ENCODE measurements at places on chromosomes 5 and 9.

DNA sequence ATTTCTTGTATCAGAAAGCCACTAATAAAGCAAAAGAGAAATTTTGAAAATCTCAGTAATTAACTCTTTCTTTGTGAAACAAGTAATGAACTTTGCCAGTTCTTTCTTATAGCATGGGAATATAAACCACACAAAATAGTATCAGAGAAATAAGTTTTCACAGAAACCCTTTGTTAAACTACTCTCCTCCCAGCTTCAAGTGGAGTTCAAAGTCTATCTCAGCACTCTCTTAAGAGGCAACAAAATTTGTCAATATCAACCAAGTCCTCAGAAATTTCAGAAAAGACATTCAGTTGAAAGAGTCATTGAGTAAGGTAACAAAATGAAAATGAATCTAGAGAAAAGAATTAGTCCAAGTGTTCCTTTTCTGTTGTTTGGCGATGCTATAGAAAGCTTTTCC, 89.3 kb downstream of the NTRK2 start:
- DNase-seq: no peak

GRCh38 chr9:25724424-25724823, 46.2 kb upstream of the TUSC1 start:
- no peak for DNase-seq

DNA sequence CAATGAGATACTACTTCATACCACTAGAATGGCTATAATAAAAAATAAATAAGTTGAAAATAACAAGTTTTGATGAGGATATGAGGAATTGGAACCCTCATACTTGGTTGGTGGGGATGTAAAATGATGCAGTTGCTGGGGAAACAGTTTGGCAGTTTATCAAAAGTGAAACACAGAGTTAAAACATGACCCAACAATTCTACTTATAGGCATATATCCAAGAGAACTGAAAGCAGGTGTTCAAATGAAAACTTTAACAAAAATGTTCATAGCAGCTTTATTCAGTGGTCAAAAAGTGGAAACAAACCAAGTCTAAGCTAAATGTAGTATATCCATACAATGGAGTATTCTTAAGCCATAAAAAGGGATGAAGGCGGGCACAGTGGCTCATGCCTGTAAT, 13.1 kb upstream of the LHFPL2 start:
- no peak for DNase-seq

GRCh38 chr5:145996135-145996534, 59.8 kb downstream of the SH3RF2 start:
- DNase-seq: peak; percentile 33

DNA sequence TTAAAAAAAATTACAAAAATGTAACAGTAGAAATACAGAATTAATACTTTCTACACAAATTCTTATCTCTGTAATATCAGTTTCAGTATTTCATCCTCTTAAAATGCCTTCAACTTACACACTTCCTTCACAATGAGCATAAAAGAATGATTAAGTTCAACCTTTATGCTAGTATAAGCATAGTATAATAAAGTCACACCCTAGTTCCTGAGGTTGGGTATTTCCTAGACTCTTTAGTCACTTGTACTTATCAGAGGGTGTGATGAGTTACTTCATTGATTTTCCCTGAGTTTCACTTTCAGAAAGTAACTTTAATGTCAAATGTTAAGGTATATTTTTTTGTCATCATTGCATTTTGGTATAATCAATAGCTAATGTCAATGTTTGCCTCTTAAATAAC, 302.4 kb downstream of the PDE4D start:
- DNase-seq: peak; percentile 49

DNA sequence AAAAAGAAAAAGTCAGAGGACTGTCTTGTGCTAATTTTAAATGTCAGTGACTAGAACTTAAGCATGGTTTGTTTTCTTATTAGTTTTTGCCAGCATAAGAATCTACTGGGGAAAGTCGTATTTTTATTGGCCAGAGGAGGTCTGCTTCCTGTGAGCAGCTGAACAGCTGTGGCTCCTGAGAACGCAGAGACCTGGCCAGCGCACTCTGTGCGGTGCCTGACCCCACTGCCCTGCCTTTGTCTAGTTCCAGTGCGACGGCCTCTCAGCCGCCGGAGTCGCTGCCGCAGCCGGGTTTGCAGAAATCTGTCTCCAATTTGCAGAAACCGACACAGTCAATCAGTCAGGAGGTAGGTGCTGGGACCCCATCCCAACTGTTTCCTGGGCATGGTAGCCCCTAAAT, 42.5 kb downstream of the PRRC2B start:
- DNase-seq: no peak

DNA sequence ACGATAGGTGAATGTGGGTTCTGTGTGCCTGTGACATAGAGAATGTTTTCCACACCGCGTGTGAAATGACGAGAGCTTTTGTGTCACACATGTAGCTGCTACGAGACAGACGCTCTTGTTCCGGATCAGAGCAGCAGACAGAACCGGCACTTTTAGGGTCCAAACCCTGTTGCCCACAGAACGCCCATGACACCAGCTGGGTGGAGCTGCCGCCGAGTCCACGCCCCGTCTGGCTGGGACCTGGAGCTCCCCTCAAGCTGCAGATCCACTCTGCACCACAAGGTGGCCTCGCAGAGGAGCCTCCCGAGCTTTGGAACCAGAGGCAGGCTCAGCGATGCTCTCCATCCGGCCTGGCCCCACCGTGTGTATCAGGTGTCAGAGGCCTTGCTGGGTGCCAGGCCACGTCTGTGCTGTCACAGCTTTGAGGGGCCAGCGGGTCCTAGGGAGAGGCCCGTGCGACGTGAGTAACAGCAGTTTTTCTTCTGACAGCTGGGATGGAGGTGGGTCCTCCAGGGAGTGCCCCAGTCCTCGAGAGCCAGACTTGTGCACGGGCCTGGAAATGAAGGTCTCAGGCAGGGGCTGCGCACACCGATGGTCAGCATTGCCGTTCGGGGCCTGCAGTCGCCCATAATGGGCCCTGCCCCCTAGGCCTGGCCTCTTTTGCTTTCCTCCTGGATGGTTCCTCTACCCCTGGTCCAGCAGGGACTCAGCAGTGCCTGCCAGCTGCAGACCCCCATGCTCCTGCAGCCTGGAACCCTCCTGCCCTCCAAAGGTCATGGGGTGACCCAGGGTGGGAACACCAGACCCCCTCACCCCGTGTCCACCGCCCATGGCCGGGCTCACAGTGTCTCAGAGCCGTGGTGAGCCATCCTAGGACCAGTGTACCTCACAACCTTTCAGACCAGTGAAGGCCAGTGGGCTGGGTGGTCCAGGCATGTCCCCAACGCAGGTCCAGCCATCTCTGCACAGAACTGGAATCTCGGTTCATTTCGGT, 2.5 kb upstream of the LRRC14B start:
- peak; percentile 91 for DNase-seq

DNA sequence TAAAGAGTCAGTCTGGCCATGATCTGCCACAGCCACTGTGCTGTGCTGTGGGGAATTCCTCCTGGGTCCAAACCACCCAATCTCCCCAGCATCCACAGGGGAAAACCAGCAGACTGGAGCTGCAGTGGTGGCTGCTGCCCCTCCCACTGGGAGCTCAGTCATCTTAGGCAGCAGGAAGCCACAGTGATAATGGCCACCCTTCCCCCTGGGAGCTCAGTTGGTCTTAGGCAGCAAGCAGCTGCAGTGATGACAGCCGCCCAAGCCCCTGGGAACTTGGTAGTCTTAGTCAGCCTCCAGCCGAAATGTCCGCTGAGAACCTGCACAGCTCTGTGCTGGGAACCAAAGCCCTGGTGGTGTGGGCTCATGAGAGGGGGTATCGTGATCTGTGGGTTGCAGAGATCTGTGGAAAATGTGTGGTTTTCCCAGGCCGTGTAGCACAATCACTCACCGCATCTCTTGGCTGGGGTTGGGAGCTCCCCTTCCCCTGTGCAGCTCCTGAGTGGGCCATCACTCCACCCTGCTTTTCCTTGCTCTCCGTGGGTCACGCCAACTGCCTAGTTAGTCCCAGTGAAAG, 38.4 kb upstream of the SMIM15 start:
- DNase-seq: peak; percentile 9

DNA sequence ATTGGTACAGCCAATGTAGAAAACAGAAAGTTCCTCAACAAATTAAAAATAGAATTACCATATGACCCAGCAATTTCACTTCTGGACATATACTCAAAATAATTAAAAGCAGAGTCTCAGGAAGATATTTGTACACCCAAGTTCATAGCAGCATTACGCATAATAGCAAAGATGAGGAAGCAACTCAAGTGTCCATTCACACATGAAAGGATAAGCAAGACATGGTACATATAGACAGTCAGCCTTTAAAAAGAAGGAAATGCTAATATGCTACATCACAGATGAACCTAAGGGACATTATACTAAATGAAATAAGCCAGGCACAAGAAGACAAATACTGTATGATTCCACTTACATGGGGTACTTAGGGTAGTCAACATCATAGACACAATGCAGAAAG, 76.7 kb downstream of the ANXA2R start:
- no peak for DNase-seq
